T47D (cell line): ENCODE measurements at places on chromosomes 5 and 9.

DNA sequence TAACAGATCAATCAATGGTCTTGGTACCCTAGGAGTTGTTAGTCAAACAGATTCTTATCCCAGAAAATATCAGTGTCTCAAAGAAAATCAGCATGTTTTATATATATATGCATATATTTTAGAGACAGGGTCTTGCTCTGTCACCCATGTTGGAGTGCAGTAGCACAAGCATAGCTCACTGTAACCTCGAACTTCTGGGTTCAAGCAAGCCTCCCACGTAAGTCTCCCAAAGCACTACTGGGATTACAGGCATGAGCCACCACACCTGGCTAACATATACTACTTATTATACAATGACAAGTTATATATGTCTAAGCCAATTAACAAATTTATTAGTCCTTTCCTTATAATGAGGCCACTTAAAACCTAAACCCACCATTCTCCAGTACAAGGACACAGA lies 10.4 kb downstream of the RAB14 start:
- DNase-seq, result no peak

- no peak for DNase-seq
Observed at GRCh38 chr9:101509572-101509971, 24.1 kb upstream of the RNF20 start.

DNA sequence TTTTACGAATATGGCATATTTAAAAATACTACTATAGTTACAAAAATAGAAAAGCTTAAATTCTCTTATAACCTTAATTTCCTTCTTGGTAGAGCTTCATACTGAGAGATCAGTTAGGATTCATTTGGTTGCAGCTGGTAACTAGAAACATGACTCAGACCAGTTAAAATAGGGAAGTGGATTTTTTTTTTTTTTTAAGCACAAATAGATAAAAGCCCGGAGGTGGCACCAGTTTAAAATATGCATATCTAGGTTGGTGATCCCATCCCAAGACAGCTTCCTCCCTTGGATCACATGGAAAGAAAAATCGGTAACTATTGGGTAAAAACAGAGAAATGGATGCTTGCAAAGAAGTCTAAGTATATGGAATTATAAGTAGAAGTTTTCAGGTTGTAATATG lies 1634.3 kb downstream of the MAT2B start:
- no peak for DNase-seq

DNA sequence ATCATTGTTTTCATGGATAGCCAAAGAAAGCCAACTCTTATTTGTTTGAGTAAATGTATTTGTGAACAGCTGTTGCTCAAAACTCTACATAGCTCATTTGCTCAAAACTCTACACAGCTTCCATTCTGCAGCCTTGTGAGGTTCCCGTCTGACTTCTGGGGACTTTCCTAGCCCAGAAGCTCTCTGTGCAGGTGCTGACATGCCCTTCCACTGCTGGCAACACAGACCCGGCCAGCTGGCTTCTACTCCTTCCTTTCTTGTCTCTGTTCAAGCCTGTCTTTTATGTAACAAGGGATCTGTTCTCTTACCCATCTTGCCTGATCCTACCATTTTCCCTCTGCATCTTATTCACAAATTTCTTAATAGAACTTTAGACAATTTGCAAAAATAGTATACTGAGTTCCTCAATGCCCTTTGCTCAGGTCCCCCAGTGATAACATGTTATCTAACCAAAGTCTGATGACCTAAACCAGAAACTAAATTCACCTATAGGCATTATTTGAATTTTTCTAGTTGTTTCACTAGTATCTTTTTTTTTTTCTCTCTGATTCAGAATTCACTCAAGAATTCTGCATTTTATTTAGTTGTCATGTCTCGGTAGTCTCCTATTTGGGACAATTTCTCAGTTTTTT lies 556.5 kb upstream of the SEMA6A start:
- no peak for DNase-seq

DNA sequence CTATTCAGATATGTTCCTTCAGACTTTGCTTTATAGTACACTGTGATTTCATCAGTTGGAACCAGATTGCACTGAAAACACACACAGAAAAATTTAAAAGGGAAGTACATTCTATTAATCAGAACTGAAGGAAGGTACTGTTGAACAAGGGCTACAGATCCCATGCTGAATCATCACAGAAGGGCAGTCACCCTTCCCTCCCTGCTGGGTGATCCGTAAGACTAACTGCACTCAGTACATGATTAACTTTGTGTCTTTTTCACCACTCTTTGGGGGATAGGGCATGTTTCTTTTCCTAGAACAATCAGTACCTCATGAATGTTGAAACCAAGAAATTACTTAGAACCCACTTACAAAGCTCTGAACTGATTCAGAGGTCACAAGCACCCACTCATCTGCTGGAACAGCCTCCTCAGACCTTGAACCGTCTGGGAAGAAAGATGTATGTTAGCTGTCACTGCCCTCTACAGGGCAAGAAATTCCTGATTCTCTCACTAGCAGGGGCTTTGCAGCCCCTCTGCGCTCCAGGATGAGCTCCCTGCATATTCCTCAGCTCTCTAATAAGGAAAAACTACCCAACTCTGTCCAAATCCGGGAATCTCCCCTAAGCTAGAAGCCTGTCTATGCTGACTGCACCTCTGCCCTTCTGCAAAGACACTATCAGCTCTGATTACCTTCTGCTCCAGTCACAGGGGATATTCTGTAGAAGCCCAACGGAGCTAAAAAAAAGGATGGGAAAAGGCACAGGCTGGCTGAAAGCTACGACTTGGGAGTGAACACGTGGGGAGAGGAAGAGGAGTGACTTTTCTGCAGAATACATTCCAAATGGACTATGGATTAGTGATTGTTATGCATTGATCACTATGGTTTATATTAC lies 51.0 kb downstream of the IARS1 start:
- no peak for DNase-seq

- no peak for DNase-seq
Observed at GRCh38 chr5:168217497-168217896, 73.9 kb upstream of the WWC1 start.

DNA sequence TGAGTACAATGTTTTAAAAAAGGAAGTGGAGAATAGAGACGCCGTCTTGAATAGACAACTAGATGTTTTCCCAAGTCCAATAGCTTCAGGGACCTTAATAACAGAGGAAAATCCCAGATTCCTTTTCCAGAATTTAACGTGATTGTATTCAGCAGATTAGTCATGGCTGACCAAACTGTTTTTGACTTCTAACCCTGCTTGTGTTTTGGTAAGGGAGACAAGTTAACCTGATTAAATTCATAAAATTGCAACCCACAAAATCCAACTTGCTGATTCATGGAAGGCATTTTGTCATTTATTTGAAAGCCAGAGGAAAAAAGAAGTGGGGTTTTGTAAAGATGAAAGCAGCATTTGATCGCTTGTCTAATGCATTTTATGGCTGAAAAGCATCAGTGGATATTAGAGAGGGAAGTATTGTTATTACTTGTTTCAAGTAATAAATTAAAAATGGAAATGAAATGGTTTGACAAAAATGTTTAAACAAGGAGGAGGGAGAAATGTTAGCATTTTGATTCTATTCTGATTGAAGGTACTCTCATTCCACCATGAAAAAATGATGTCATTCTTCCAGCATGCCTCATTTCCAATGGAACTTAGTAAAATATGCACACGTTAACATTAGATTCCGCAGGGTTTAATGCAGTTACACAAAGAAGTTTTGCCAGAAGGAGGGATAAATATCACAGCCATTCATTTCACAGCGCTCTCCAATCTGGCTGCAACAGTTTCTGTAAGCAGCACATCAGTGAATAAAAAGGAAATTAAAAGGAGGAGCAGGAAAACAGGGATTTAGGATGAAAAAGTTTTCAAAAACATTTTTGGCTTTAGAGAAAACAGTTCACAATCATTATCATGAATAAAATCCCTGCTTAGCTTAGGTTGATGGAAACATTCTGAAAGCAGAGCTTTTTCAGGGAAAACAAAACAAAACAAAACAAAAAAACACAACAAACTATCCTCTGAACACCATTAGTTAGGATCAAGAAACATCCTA lies 314.7 kb downstream of the PRR16 start:
- DNase-seq, result no peak

GRCh38 chr5:178547052-178547666 lies 43.0 kb downstream of the COL23A1 start:
- DNase-seq, result no peak

- DNase-seq, result peak; percentile 96
Observed at GRCh38 chr9:128635266-128636023, 21.2 kb downstream of the DYNC2I2 start.

- DNase-seq, result no peak
Observed at GRCh38 chr9:101247297-101247696, 137.5 kb downstream of the BAAT start.

- no peak for DNase-seq
Observed at GRCh38 chr5:111869681-111870080, 112.7 kb upstream of the NREP start.

GRCh38 chr9:93874242-93874641 lies 80.9 kb downstream of the BARX1 start:
- DNase-seq, result no peak

- DNase-seq, result no peak
Observed at GRCh38 chr5:60076746-60077145, 183.2 kb upstream of the PDE4D start.
